Activated CD8-positive, alpha-beta T cell treated with anti-CD3 and anti-CD28 coated beads, Interleukin-2, amount 10 ng/mL, durations not matched to agents 7 days and 5 days (primary cell): ENCODE measurements at places on chromosomes 4 and X. TPM values are rescaled to one million over a fixed set of nuclear protein-coding genes. Genes with fewer than 3 reads are reported as not detected.

- no peak for DNase-seq
- no peak overlapping the region for H3K27ac ChIP-seq
- H3K4me3 ChIP-seq, result no peak overlapping the region
- no peaks in the 10 kb centered on the region for H3K4me1 ChIP-seq
- H3K36me3 ChIP-seq, result peaks cover 4% of the 10 kb centered on the region
- no peaks in the 10 kb centered on the region for H3K27me3 ChIP-seq
These were observed 92.1 kb downstream of the RELL1 start for GRCh38 chr4:37594099-37594498.

GRCh38 chr4:188218392-188218791 is 79.2 kb downstream of the TRIML1 start:
- no peaks in the 10 kb centered on the region for H3K4me1 ChIP-seq
- H3K27me3 ChIP-seq, result no peaks in the 10 kb centered on the region
- H3K27ac ChIP-seq, result no peak overlapping the region
- DNase-seq, result no peak

Gene PAK3
- total RNA-seq, result not detected

Gene CDKL2
- 0.45 TPM for total RNA-seq

Gene PCDH7
- total RNA-seq, result not detected
